GM23248 (cell line): ENCODE measurements at places on chromosomes 2 and 18.

DNA sequence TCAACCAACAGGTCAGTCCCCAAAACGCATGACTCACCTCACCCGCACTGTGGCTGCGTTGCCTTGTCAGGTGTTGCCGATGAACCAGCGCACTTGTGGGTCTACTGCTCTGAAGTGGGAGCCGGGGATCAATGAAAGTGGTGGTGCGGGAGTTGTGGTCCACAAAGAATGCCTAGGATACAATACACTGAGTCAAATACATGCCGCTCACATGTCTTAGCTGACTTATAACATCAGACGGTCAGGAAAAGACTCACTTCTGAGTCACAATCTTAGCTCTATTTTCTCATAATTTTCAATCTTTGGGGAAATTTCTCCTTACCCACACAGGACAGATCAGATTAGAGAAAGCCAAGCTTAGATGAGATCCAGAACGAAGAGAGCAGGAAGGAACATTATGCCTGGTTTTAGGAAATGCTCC lies 107.1 kb upstream of the STK17B start:
- DNase-seq, result peak; percentile 88

GRCh38 chr18:60019463-60019840 lies 119.7 kb downstream of the PMAIP1 start:
- peak; percentile 86 for DNase-seq

- no peak for DNase-seq
Observed at GRCh38 chr2:241794250-241794823, 14.7 kb upstream of the NEU4 start.

GRCh38 chr2:72674982-72675915 lies 150.6 kb downstream of the EXOC6B start:
- no peak for DNase-seq

GRCh38 chr2:176421297-176422050 lies 152.2 kb downstream of the MTX2 start:
- DNase-seq, result no peak

GRCh38 chr2:20125616-20126015 lies 74.2 kb upstream of the LAPTM4A start:
- peak; percentile 54 for DNase-seq

DNA sequence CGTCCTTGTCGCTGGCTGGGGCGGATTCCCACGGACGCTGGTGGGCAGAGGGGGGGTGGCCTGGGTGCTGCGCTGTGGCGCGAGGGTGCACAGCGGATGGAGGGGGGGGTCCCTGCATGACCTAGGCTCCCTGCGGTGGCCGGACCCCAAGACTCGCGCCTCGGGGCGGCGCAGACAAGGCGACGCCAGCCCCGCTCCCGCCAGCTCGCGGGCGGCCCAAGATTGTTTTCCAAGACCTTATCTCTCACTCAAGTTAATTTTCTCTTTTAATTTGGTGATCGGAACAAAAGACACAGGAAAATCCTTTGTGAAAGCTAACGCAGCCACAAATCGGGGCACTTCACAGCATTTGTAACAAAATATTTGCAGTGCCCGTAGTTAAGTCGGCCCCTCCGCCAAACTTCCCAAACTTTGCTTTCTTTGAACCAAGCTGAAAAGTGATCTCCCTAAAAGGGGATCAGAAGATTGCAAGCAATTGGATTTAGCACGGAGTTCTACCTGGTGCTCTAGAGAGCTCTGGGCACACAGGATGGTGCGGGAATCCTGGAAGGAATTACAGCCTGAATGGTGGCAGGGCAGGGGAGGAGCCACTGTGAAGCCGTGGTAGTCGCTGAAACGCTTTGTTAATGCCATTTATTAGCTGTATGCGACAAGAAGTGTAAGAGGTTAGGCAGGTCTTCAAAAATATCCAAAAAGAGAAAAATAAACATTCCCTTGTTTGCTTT lies 4.8 kb upstream of the ID2 start:
- DNase-seq, result peak; percentile 62

- no peak for DNase-seq
Observed at GRCh38 chr18:14577971-14578370, 34.6 kb upstream of the POTEC start.

GRCh38 chr18:8812631-8813030 lies 107.3 kb downstream of the MTCL1 start:
- peak; percentile 50 for DNase-seq

DNA sequence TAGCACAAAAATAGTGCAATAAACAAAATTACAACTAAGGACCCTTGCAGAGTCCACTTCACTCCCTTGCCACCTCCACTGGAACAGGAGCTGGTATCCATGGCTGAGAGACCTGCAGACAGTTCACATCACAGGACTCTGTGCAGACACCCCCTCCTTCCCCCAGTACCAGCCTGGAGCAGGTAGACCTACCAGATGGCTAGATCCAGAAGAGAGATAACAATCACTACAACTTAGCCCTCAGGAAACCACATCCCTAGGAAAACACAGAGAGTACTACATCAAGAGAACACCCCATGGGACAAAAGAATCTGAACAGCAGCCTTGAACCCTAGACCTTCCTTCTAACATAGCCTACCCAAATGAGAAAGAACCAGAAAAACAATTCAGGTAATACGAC lies 49.8 kb downstream of the FBXO15 start:
- no peak for DNase-seq

- no peak for DNase-seq
Observed at GRCh38 chr2:37793004-37793403, 121.6 kb upstream of the CDC42EP3 start.

DNA sequence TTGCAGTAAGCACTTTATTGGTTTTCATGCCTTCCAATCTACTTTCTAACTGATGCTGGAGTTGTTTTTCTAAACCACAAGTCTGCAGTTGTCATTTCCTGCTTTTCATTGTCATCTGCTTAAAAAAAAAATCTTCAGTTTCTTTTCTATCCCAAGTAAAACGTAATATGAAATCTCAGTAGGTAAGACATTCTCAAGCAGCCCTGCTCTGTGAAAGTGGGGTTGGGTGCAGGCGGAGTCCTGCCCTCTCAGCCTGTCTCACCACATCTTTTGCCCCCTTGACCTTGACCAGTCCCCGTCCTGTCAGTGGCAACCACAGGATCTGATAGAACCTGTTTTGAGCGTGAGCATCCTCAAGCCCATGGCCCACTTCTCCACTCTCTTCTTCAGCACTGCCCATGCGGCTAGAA lies 80.0 kb upstream of the CPO start:
- no peak for DNase-seq

GRCh38 chr2:230891064-230891463 lies 26.3 kb downstream of the ITM2C start:
- peak; percentile 20 for DNase-seq
